Activated CD4-positive, alpha-beta T cell treated with anti-CD3 and anti-CD28 coated beads, Interleukin-2, amount 50 U/mL, for 48 hours (primary cell): ENCODE measurements at places on chromosomes 16 and 17.

DNA sequence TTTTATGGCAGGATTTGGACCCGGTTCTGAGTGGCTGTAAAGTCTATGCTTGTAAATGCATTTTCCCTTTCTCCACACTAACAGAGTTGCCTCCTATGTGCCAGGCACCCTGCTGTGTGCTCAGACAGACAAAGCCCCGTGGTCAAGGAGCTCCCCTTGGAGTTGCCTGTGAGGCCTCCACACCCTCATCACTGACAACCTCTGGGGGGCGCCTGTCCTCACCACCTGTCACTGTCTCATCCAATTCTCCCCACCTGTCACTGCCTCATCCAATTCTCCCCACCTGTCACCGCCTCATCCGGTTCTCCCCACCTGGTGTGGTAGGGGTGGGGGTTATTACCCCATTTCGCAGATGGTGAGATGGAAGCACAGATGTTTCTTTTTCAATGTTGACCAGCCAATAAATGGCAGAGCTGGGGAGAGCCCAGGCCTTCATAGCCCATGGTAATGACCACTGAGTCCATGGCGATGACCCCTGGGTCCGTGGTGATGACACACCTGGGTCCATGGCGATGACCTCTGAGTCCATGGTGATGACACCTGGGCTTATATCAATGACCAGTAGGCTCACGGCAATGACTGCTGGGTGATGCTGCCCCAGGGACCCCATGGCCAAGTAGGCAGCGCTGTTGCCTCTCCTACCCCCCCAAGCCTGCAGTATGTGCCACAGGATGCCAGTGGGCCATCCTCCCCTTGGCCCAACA, 150.1 kb downstream of the IRF8 start:
- peak; percentile 11 for DNase-seq

- DNase-seq: no peak
Measured at GRCh38 chr17:27342059-27342458, 48.1 kb downstream of the WSB1 start.

DNA sequence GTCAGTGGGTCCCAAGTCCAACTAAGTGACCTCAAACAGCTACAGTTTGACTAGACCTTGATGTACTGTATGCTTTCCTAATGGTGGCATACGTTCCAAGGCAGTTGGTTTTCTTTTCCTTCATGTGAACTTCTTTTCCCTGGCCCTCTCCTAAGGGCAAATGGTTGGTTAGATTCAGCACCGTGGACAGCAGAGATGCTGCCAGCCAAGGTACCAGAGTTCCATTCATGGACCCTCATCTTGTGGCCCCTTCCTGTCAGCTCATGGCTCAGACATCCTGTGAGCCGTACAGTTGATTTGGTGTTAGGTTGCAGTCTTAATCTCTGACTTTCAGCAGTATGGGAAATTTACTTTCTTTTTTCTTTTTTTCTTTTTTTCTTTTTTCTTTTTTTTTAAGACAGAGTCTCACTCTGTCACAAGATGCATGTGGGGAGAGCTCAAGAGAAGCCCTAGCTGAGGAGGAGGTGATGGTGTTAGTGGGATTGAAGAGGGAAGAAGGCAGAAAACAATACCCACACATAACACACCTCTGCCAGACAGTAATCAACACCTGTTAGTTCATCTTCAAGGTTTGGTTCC, 122.4 kb downstream of the USP31 start:
- DNase-seq: no peak

DNA sequence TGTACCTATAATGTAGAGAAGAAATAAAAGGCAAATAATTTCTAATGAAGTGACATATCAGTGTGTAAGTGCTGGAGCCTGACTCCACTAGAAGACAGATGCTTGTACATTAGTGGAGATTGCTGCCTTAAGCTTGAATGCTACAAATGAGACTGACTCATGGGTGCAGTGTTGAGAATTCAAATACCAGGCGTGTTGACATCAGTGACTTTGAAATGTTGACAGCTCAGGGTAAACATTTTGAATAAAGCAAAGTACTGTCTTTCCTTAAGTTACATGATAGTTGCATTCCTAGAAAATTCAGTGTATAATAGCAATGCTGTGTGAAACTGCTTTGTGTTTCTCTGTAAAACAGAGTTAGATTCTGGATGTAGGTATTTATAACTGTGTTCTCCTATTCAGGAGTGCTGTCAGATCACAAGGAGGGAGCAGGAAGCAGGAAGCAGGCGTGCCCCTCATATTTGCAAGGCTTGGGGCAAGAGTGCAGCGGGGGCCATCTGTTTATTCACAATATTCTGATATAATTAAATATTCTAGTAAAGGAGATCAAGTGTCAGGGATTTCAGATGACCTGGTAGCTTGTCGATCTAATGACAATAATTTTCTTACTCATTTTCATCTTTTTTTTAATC, 119.0 kb downstream of the SPECC1 start:
- DNase-seq: no peak

DNA sequence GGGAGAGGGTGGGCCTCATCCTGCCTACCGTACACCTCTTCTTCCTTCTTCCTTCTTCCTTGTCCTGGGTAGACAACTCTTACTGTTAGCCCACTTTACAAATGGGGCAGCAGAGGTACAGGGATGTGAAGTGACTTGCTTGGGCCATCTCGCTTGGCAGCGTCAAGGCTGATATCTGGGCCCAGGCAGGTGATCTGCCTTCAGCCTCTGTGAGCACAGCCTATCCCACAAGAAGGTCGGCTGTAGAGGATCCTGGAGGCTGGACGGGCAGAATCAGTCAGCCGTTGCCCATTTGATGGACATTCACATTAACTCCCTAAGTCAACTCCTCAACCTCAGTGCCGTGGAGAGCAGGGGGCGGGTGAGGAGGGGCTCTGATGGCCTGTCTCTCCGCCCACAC, 317.3 kb downstream of the CPPED1 start:
- no peak for DNase-seq

GRCh38 chr16:85959686-85960085, 60.7 kb downstream of the IRF8 start:
- no peak for DNase-seq
